ENCODE measurements at places on chromosomes 1 and 21.
A peak's percentile ranks its signal among the peaks of the same experiment; 100 is the strongest.

DNA sequence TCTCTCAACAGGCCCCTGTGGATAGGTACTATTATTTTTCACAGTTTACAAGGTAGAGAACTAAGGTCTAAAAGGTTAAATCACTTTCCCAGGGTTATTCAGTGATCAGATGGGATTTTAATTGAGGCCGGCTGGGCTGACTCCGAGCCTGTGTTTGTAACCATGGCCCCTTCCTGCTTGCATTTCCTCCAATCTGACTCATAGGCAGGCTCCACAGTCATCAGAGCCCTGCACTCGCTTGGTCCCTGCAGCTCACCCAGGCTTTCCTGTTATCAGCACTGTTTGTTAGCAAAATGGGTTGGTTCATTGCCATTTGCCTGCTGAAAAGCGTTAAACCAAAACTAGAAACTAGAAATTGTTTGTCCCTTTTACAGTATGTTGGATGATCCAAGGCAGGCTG is 41.4 kb upstream of the LMX1A start:
- DNase-seq: peak; percentile 85

- DNase-seq: no peak
Measured at GRCh38 chr1:1259951-1260600, 13.6 kb upstream of the C1QTNF12 start.

GRCh38 chr1:232795497-232796053 is 9.6 kb upstream of the MAP10 start:
- no peak for DNase-seq

- no peak for DNase-seq
Measured at GRCh38 chr1:237033061-237033460, 8.9 kb upstream of the RYR2 start.

GRCh38 chr21:16570856-16571255 is 841.1 kb downstream of the USP25 start:
- DNase-seq: no peak

- DNase-seq: peak; percentile 85
Measured at GRCh38 chr1:245880754-245881403, 626.2 kb downstream of the SMYD3 start.

DNA sequence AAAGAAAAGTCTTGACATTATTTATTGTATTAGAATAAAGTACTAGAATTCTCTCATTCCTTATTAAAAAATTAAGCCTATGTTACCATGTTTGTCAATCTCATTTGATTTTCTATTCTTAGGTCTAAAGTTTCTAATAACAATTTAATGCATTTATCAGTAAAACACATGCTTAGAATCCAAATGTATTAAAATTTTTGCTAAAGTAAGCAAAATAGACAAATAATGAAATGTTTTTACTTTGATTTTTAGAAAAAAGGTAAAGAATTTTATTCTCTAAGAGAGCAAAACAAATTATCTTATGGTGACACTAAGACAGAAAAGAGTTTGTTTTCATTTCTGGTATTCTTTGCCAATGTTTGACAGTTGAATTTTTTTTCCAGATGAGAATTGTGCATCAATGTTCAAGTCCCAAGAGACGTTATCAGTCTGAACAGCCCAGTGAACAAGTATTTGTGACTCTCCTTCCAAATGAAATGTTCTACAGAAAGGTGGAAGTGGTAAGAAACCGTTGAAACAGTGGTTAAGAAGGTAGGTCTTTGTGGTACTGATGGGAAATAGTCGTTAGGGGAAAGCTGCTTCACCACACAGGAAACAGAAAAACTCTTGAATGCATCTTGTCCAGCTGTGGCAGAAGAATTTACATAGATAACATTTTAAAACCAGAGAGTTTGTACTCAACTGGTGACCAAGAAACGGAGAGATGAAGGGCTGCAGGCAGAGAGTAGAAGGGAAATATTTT is 402.5 kb downstream of the PTPRC start:
- no peak for DNase-seq

DNA sequence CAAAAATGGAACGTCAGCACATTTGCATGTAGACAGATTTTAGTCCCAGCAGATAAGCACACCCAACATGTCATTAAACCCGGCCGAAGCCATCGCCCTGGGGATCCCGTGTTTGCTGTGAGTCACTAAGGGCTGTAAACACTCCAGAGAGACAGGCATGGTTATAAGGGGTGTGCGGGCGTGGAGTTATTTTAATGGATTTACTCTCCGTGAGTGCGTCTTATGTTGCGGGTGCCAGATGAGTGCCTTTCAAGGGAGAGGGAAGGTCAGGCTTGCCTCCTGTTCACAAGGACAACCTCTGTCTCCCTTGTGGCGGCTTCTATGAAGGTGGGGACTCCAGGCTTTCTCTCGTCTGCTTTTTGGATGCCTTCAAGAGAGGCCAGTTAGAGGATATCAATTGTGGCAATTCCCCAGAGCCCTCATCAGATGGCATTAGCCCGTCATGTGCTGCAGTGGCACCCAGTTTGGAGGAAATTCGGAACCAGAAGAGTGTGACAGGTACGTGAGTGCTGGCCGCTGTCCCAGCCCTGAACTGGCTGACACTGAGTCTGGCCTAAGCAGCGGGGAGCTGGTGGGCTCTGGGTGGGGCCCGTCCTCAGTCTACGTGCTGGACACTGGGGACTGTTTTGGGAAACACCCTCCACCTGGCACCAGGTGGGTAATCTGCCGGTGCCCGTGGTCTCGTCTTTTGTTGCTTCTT is 223.8 kb upstream of the TMEM51 start:
- peak; percentile 66 for DNase-seq

DNA sequence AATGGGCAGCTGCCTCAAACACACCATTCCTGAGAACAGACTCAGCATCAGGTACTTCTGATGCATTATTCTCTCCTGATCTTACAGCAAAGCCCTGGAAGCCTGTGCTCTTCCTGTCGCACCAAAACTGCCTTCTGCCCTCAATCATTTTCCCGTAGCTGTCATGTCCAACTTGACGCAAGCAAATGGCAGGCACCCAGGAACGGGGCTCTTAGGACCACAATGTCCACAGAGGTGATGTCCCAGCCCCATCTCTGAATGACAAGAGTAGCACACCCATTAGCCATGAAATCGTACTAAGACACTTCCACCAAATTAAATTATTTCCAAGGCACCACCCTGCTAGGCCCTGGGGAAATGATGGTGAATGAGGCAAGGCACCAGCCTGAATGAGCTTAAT is 47.1 kb downstream of the PTPN14 start:
- no peak for DNase-seq

- no peak for DNase-seq
Measured at GRCh38 chr1:165484532-165484931, 39.6 kb upstream of the RXRG start.

DNA sequence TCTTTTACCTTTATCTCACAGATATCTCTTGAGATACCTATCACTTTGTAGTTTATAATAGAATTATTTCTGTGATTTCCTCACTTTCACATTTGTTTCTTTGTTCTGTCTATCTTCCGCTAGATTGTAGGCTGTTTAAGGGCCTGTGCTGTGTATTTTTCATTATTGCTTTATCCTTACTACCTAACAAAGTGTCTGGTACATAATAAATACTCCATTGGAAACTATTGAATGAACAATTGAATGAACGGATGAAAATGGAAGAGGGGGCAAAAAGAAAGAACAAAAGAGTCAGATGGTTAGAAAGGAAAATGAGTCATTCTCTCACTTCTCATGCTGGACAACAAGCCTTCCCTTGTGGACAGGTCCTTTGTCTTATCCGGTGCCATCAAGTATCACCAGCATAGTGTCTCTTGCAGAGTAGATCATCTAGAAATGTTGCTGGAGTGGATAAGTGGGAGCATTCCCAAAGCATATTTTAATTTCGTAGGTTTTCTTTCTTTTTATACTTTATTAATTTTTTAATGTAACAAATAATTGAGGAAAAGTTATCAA is 159.8 kb downstream of the NEK7 start:
- DNase-seq: no peak

DNA sequence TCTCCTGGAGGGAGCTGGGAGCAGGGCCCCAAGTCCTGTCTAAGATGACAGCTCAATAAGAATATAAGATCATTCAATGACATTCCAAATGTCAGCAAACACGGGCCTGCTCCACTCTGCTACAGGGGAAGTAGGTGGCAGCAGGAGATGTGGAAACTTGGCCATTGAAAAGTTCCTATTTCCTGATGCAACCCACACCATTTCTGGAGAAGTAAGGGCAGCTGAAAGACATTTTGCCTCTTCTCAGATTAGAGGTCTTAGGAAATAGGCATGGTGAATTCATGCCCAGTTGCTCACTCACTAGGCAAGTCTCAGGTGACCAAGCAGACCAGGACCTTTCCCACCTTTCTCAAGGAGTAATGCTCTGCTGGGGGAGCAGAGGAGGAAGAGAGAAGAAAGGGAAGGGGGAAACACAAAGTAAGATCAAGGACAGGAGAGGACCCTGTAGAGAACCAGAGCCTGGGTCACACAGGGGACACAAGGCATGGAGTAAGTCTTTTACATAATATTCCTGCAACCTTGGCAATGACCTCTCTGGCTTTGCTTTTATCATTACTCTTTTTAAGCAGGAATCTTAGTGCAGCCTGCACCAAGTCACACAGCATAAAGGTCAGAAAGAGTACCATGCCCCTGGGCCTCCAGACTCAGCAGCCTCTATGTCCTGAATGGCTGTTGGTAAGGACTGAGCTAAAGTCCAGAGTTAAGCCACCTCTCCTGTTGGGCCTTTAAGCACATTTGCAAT is 68.9 kb downstream of the DMAP1 start:
- DNase-seq: no peak

- no peak for DNase-seq
Measured at GRCh38 chr1:235009074-235009473, 119.6 kb downstream of the TOMM20 start.

GRCh38 chr1:39575191-39576015 is 1.2 kb downstream of the PABPC4 start:
- DNase-seq: peak; percentile 68

DNA sequence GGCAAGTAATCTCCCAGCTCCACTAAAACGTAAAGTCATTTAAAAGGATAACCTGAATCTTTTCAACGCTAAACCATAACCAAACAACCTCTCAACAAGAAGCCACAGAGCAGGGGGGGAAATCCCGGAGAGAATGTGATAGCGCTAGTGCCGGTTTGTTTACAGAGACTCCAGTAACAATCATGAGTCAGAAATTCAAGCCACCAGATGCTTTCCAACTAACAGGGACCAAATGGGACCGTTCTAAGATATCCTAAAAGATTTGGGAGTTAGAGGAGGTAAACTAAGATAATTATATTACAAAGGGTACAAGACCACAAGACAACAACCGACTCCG is 825 bp downstream of the DCAF8 start:
- peak; percentile 61 for DNase-seq

DNA sequence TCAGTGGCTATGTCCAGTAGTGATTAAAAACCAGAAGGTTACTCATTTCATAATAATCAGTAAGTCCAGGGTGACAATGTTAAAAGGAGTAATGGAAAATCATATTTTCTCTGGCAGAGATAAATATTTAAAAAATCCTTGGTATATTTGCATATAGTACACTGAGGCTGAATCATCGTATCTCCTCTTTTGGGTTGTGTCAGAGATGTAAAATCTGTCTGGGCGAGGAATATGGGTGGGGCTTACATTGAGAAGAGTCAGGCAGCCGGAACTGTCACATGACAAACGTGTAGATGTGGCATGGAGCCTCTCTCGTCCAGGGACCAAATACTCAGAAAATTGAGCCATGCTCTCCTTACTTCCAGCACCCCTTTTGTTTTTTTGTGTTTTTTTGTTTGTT is 120.9 kb downstream of the FMN2 start:
- DNase-seq: no peak

DNA sequence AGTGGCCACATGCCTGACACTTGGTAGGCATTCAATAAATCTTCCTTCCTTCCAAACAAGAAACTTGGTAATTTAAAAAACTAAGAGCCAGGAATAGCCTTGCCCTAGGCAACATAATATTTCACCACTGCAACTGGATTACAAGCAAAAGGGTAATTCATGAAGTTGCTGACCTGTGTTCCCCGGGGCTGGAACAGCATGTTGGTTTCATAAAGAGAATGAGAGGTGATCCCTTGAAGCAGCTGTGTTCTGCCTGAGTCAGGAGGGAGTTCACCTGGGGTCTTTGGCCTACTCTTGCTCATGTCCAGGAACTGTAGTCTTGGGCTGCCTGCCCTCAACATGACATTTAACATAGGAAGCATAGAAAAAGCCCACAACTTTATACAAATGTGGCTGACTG is 329.0 kb upstream of the DAB1 start:
- DNase-seq: no peak

DNA sequence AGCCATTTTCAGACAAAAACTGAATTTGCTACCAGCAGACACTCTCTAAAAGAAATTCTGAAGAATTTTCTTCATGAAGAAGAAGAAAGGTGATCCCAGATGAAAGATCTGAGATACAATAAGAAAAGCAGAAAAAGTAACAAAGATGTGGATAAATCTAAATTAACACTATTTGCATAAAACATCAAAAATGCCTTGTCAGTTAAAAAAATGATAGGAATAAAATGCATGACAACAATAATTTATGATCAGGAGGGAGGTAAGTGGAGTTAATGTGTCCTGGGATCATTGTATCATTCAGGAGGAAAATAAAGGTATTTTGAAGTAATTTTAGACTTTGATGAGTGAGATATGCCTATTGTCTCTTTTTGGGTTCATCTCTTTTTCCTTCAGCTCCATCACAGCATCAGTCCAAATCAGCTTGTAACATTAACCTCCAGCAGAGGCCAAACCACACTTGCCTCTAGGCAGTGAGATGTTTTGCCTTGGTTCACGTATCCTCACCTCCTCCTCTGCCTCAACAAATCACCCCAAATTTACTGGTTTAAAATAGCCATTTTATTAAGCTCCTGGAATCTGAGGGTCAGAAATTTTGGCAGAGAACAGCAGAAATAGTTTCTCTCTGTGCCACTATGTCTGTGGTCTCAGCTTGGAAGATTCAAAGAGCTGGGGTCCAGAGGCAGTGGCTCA is 76.9 kb upstream of the HIVEP3 start:
- no peak for DNase-seq

DNA sequence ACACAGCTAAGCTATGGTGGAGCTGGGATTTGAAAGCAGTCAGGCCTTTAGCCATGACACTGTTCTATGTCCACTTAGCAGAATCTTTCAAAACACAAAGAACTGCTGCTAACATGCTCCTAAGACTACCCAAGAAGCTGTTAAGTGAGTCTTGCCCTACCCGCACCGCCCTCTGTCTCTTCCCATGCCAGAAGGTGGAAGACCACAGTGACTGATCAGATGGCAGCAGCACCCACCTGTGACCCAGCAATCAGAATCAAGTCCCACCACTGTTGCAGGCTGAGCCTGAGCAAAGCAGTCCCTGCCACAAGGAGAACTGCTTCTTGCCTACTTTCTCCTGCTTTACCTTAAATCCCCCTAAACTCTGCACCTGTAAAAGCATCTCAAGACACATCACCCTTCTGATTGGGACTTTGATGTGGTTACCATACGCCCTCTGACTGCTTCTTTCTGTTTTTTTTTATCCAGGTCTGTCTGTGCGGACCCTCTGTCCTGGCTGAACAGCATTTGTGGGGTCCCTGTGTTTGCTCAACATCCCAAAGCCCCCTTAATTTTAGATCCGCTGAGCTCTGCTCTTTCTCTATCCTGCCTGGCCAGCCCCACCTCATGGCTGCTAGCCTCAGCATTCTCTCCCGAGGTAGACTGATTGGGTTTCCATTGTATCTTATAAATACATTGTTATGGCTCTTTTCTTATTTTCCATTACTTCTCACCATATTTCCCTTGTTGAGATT is 16.0 kb downstream of the IRF2BP2 start:
- DNase-seq: no peak
